ENCODE measurements at places on chromosomes 7 and 10.

GRCh38 chr10:102801978-102802377 lies 35.2 kb downstream of the CYP17A1 start:
- DNase-seq = no peak

GRCh38 chr7:55258631-55259030 lies 106.5 kb upstream of the LANCL2 start:
- no peak for DNase-seq

- DNase-seq = no peak
Observed at GRCh38 chr10:122475100-122475499, 13.7 kb downstream of the HTRA1 start.

DNA sequence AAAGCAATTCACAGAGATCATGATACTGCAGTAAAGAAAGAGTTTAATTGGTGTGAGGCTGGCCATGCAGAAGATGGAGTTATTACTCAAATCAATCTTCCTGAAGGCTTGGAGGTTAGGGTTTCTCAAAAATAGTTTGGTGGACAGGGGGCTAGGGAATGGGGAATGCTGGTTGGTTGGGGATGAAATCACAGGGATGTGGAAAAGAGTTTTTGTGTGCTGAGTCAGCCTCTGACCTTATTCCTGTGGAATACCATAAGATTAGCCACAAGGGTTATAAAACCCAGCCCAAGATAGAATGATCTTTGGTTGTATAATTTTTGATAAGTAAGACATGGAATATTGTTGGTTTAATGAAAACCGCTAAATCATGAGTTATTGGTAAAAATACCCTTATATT lies 764.3 kb downstream of the TYW1 start:
- no peak for DNase-seq

- DNase-seq = no peak
Observed at GRCh38 chr7:100933734-100934133, 15.6 kb upstream of the MUC3A start.

- no peak for DNase-seq
Observed at GRCh38 chr7:154564676-154565075, 438.2 kb downstream of the PAXIP1 start.

- no peak for DNase-seq
Observed at GRCh38 chr7:93378131-93378760, 146.1 kb downstream of the VPS50 start.

- DNase-seq = no peak
Observed at GRCh38 chr10:127527320-127527719, 21.8 kb upstream of the NPS start.

DNA sequence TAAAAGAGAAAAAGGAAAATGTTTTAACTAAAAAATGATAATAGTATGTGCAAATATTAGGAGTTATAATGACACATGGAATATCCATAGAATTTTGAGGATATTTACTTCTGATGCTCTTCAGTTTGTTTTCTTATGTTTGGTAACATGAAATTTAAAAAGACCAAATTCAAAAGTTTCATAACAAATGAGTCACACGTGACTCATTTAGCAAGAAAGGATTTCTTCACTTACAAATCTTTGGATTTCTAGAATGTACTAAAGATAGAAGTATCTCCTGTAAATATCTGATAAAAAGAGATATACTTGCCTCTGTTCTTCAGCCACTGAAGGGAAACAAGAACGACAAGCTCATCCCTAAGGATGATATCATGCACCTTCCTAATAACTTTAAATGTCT lies 774.5 kb upstream of the LRRTM3 start:
- DNase-seq = no peak

DNA sequence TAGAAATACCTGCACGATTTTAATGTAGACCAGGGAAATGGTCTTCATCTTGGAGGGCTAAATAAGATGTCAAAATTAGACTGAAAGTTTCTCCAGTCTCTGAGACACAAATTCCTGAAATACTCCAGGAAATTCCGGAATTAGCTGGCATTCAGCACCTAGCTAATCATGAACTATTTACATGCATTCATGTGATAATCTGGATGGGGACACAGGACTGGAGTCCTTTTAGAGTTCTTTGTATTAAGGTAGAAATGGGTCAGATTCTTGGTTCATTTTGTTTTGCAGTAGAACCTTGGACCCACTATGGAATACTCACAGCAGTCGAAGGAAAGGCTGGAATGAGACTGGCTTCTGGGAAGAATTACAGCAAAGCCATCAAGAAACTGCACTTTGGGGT lies 65.3 kb upstream of the MDFIC start:
- DNase-seq = no peak

- no peak for DNase-seq
Observed at GRCh38 chr10:95880704-95881103, 27.1 kb upstream of the CC2D2B start.

GRCh38 chr7:6385110-6385781 lies 62.5 kb downstream of the DAGLB start:
- no peak for DNase-seq

DNA sequence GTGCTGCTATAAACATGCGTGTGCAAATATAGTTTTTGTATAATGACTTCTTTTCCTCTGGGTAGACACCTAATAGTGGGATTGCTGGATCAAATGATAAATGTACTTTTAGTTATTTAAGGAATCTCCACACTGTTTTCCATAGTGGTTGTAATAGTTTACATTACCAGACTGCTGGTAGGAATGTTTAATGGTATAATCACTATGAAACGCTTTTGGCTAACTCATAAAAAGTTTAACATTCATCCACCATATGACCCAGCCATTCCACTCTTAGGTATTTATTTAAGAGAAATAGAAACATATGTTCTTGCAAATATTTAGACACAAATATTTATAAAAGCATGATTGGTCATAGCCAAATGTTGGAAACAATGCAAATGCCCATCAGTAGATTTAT lies 32.1 kb upstream of the TFEC start:
- no peak for DNase-seq

DNA sequence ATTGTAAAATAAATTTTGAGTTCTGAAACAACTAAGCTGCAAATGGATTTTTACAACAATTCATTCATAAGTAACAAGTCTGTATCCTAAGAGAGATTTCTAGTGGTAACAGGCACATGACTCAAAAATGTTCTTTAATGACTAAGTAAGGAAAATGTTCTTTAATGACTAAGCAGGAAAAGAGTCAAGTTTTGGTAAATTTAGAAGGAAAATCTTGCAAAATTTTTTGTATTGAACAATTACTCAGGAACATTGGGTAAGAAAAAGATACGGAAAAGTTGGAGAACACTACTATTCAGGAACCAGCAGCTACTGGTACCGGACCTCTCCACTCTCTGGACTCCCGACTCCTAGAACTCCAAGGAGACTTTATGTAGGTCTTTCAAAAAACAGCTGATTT lies 33.5 kb downstream of the HYCC1 start:
- no peak for DNase-seq

DNA sequence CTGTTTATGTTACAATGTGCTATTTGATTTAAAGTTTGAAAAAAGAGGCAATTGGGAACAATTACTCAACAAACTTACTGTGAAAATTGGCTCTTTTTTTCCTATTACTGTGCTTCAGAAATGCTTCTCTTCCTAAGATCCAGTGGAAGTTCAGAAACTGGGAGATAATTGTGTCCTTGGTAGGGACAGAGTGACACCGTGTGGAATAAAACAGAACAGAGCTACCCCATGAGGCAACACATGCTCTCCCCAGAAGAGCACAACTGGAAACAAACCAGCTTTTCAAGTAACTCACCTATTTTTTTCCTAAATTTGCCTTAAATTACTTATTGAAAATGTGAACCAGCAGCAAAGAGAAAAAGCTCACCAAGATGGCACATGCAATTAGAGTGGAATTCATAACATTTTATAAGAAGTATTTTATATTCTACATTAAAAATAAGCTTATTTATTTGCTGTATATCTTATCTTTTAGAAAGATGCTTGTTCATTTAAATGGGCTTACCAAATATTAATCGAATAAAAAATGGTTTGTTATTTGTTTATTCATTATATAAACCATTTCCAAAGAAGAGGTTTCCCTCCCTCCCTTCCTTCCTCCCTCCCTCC lies 346.1 kb upstream of the ANKRD30A start:
- DNase-seq = no peak

GRCh38 chr7:32533276-32534029 lies 38.2 kb downstream of the AVL9 start:
- no peak for DNase-seq

DNA sequence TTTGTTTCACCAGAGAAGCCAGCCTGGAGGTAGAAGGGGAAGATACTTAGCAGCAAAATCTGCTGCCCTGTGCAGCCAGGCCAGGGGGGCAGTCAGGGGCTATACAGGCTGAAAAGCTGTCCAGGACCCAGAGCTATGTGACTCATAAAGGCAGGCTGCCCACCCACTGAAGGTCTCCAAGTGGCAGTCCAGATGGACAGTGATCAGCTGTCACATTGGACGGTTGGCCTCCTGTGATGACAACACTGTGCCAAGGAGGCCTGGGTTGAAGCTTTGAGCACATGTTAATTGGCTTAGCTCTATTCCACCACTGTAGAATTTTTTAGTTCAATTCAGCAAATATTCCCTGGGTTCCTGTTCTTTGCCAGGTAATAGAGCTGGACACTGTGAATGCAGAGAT lies 577.3 kb upstream of the GALNT17 start:
- DNase-seq = no peak

DNA sequence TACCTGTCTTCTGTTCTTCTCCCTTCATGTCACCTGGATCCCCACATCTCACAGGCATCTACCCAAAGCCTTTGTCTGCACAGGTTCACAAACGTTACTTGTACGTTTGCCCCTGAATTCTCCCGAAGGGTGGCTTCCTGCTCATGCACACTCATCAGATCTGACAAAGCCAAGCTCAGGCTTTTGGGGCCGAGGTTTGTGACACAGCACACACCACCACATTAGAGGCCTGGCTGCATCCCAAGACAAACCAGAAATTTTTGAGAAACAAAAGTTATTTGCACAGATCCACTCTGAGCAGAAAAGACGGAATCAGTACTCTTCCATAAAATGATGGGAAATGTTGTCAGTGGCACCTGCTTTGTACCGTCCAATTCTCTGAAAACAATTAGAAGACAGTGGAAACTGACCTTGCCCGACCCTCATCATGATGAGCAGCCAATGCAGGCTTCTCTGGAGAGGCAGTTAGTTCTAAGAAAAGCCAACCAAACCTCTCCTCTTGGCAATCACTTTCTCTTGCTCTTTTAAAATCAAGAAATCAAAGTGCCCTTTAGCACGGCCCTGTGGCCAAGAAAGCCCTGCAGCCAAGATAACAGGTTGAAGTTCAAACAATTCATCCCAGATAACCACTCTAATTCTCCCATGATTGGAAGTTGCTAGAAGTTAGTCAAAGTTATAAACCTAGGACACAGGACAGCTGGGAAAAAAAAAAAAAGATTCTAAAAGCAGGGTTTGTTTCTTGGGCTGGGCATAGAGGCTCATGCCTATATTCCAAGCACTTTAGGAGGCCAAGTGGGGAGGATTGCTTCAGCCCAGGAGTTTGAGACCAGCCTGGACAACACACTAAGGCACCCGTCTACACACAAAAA lies 13.6 kb upstream of the SVIL start:
- peak; percentile 42 for DNase-seq

- DNase-seq = no peak
Observed at GRCh38 chr10:59255463-59255862, 79.0 kb downstream of the PHYHIPL start.

DNA sequence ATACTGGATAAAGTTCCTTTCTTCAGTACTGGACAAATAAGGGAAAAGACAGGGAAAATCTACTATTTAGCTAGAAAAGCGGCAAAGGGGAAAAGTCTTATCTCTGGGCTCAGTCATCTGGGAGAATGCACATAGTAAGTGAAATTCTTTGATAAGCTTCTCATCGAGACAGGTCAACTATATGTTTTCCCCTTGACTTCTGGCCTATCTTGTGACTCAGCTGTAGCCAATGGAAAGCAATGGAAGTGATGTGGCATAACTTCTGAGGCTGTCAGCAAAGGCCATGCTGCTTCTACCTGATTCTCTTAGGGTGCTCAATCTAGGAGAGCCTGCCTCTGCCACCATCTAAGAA lies 91.9 kb downstream of the PCGF5 start:
- no peak for DNase-seq

GRCh38 chr7:140006600-140006999 lies 56.2 kb downstream of the PARP12 start:
- no peak for DNase-seq

GRCh38 chr7:45918556-45918955 lies 2.5 kb downstream of the IGFBP3 start:
- no peak for DNase-seq

- no peak for DNase-seq
Observed at GRCh38 chr7:37943905-37944736, 23.7 kb downstream of the EPDR1 start.

DNA sequence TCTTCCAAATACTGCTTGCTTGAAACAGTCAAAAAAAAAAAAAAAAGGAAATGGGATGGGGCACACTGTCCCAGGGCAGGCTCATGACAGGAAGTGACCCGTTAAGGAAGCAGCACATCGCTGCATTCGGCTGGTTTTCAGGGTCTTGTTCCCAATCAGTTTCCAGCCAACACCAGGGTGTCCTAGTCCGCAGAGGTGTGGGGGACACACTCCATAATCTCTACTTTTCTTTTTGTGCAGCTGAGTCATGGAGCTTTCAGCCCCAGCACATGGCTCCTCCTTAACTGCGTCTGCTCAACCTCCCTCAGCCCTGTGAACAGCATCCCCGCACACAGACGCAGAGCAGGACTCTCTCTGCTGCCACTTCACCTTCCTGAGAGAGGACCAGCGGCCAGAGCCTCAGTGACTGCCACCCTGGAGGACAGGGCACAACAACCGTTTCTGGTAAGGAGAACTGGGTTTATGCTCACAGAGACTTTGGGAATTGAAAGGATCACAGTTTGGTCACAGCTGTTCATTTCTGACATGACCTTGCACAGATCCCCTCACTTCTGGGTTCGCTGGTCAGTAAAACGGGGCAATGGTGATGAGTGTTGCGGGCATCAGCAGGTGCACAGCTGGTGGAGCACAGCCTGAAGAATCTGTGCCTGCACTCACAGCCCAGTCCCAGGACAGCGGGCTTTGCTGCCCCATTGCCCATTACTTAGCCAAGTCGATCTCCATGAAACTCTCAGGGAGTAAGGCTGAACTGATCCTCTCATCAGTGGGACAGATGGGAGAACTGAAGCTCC lies at the start of gene GIMAP5:
Gene GIMAP5, plus strand, starts transcription at position 154 of the 791 bp plus-strand sequence. CDS start 3,467 bp downstream, outside the sequence.
- DNase-seq = peak; percentile 50

DNA sequence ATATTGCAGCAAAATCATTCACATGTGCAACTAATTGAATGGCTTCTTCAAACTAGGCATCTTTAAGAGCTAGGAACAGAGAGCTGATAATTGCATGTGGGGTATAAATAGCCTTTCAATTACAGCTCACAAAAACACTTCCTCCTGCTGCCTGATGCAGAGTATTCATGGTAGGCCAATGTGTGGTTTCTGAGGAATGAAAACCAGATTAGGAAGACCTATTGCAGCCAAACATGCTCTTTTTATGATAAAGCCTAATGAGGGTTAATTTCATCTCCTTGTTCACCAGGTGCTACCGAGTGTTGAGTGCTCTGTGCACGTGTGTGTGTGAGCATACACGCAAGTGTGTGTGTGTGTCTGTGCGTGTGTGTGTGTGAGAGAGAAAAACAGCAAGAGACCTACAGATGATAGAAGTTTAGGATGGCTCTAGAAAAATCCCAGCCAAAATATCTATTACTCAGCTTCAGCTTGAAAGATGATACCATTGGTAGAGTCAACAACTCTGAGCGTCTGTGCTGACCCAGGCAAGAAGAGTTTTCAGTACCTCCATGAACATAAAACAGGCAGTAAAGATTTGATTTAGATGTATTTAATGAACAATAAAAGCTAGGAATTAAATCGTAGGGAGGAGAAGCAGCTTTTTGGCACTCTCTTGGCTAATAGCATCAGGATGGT lies 448.5 kb upstream of the ANKRD30A start:
- no peak for DNase-seq

- DNase-seq = no peak
Observed at GRCh38 chr7:116707289-116707688, 35.3 kb downstream of the MET start.

GRCh38 chr7:55774327-55775050 lies 88.1 kb downstream of the SEPTIN14 start:
- no peak for DNase-seq
